ENCODE measurements at places on chromosomes 6 and 20. TPM values are rescaled to one million over a fixed set of nuclear protein-coding genes. Genes with fewer than 3 reads are reported as not detected.

SSTR4 gene
- total RNA-seq: 0.43 TPM

ZFAND3 gene
- 50.2 TPM for total RNA-seq

PRL gene
- total RNA-seq: not detected

GPX5 gene
- not detected for total RNA-seq

WFDC12 gene
- total RNA-seq: not detected

PRND gene
- not detected for total RNA-seq

THBD gene
- total RNA-seq: 110 TPM

All from A549 treated with dexamethasone at 1 μM for 4 hours (cell line).